ENCODE measurements at places on chromosomes 6 and 20.

DNA sequence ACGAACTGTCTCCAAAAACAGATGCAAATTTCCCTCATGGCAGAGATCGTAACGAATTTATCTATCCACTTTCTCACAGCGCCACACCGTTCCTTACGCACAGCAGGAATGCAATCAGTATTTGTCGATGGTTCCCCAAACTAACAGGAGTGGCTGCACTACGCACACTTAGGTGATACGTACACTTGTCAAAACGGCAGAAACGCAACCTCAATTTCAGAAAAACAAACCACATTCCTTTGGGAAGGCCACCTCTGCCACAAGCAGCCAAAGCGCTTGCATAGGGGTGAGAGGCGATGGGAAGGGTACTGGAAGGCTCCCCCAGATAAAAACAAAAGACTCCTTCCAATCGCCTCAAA is 638 bp downstream of the MDN1 start:
- DNase-seq, result peak; percentile 11

- DNase-seq, result no peak
Measured at GRCh38 chr6:36443471-36444428, 950 bp downstream of the KCTD20 start.

GRCh38 chr6:99362678-99363268 is 13.3 kb upstream of the FAXC start:
- no peak for DNase-seq

DNA sequence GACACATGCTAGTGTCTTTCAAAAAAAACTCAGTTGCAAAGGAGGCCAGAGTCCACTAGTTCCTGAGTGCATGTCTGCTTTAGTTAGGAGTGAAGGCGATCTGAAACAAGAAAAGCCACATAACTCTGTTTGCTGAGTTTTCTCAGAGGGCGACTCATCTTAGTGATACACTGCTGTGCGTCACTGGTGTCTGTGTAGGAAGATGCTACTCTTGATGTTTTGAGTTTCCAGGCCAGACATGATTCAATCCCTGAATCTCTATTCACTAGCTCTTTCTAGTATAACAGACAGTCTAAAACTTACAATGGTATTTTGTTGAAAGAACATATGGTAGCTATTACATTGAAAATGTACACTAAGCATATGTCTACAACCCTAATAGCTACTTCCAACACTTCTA is 60.9 kb downstream of the GFRAL start:
- DNase-seq, result no peak

GRCh38 chr6:37998366-37998765 is 178.8 kb downstream of the ZFAND3 start:
- no peak for DNase-seq

GRCh38 chr6:168989421-168989820 is 264.2 kb downstream of the THBS2 start:
- no peak for DNase-seq

DNA sequence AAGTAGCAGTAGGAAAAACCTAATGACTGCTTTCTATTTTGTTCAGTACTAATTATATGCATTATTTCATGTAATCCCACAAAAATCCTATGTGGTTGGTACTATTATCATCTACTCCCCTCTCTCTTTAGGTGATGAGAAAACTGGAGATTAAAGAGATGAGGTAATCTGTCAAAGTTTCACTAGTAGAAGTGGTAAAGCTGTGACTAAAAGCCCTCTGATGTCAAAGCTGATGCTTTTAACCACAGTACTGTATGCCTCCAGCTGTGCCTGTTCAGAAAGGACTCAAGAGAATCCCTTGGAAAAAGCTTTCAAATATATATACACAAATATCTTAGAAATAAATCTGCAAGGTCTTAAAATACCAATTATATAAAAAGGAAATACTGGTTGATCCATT is 38.0 kb downstream of the PHIP start:
- DNase-seq, result no peak

DNA sequence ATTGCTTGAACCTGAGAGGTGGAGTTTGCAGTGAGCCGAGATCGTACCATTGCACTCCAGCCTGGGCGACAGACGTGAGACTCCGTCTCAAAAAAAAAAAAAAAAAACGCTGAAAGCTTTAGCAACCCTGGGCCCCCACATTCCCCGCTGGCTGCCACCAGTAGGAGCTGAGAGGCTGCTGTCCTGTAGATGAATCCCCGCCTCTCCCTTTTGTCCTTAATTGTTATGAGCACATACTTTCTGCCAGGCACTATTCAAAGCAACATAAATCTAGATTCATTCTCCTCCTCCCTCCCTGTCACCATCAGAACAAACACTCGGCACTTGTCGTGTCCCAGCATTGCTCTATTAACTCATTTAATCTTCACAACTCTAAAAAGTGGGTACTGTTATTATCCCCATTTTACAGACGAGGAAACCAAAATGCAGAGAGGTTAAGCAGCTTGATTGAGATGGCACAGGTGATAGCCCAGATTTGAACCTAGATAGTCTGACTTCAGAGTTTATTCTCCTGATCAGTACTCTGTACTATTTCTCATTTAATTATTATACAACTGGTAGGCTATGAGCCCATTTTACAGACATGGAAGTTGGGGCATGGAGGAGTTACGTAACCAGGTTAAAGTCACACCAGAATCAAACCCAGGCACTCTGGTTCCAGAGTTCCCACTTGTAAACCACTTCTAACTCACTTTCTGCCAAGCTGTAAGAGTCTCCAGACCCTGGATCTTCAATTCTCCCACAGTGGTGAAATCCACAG is 97.4 kb downstream of the EYA2 start:
- no peak for DNase-seq

GRCh38 chr6:142679907-142680700 is 264.9 kb downstream of the HIVEP2 start:
- DNase-seq, result peak; percentile 86

- DNase-seq, result no peak
Measured at GRCh38 chr6:70717038-70717801, 49.5 kb downstream of the SMAP1 start.

DNA sequence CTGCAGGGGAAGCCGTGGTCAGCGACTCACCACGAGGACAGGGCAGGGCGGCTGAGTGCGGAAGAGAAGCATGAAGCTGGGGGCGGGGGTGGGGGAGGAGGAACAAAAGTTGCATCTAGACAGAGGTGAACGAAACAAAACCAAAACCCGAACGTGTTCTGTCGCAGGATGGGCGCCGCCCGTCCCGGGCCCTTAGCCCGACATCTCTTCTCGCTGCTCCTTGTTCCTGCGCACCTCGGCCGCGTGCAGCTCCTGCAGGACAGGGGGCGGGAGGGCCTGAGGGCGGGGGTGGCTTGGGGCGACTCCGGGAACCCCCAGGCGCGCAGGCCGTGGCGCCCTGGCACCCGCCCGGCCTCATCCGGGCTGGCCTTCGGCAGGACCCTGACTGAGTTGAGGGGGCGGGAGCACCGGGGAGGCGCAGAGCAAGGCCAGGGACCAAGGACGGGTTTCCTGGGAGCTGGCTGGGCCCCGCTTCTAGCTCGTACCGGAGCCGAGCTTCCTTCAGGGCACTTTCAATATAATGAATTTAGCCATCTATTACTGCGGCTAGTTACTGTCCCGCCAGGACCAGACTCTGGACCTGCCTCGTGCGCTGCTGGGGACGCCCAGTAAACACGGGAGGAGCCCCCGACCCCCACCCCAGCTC is 12.0 kb downstream of the STMN3 start:
- DNase-seq, result no peak

DNA sequence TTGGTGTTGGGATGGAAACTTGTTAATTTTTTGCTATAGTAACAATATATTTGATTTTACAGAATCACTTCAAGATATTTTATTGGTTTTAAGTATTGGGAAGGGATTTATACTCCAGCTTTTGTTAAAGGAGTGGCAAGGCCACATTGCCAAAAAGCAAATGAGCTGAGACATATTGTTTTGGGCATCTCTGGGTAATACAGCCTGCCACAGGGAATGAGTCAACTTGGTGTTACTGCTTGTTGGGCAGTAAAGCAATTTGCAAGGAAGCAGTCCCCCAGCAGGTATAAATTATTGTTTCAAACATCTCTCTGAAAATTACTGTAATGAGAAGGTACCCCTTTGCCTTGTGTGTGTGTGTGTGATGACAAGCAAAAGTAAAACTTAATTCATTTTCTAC is 868.3 kb upstream of the FLRT3 start:
- DNase-seq, result no peak

DNA sequence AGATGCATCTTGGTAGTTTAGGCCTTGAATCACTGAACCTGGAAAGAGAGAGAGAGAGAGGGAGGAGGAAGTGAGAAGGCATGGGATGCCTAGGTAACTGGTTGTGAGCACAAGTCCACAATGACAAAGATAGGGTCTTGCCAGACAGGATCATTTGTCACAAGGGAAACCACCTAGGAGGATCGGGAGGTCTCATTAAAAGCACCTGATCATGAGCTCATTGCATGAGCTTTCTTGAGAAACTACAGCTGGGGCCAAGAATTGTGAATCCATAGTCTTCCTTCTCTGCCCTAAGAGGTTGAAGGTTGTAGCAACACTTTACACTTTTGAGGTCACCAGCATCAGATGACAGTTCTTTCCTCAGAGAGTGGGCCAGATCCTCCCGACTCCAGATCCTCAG is 195.7 kb downstream of the CD83 start:
- DNase-seq, result no peak

- no peak for DNase-seq
Measured at GRCh38 chr6:105120570-105120969, 59.2 kb downstream of the POPDC3 start.

DNA sequence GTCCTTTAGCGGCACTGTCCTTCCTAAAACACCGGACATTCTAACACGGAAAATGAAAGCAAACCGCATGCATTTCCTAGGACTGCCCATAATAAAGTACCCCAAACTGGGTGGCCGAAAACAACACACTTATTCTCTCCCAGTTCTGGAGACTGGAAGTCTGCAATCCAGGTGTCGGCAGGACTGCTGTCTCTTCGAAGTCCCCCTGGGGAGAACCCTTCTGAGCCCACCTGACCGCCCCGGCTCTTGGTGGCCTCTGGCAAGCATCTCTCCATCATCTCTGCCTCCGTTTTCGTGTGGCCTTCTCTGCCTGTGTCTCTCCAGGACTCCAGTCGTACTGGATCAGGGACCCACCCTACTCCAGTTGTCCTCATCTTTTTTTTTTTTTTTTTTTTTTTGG is 55.4 kb downstream of the SYNJ2 start:
- no peak for DNase-seq

GRCh38 chr6:139742671-139743070 is 368.2 kb upstream of the CITED2 start:
- DNase-seq, result no peak

GRCh38 chr20:41476013-41476441 is 109.4 kb upstream of the EMILIN3 start:
- peak; percentile 81 for DNase-seq

GRCh38 chr6:98927534-98927933 is 20.2 kb downstream of the FBXL4 start:
- no peak for DNase-seq

- no peak for DNase-seq
Measured at GRCh38 chr20:60071965-60072364, 113.7 kb downstream of the CDH26 start.

DNA sequence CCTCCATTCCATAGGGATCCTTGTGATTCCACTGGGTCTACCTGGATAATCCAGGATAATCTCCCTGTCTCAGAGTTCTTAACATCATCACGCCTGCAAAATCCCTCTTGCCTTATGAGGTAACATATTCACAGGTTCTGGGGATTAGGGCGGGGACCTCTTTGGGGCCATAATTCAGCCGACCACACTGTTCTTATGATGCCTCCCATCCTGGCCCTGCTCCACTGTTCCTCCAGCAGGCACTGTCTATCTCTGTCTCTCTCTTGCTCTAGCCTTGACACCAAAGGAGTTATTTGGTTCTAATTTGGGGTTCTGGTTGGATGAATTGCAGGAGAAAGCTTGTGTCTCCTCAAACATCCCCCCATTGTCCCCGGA is 168.1 kb downstream of the NFATC2 start:
- DNase-seq, result no peak

DNA sequence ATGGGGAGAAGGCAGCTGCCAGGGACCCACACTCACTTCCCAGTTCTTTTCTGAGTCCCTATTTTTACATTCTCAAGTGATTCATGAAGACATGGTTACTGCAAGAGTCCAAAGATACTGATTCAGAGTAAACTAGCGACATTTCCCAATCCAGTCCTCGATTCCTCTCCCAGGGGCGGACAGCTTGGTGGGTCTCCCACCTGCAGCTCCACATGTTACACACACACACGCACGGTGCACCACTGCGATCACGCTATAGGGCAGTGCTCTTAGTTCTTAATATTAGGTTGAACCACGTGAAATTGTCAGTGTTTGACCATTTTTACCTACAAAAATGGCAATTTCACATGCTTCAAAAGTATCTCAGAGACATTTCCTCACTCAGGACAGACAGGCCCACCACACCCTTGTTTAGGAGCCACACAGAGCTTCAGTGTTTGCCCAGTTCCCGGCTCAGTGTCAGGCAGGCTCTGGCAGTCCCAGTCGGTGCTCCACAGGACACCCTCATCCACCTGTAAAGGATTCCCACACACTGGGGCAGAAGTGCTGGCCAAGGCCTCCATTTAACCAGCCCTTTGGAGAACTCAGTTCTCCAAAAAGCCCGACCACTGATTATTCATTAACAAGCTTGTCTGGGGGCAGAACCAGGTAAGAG is 51.8 kb downstream of the RRBP1 start:
- DNase-seq, result no peak

DNA sequence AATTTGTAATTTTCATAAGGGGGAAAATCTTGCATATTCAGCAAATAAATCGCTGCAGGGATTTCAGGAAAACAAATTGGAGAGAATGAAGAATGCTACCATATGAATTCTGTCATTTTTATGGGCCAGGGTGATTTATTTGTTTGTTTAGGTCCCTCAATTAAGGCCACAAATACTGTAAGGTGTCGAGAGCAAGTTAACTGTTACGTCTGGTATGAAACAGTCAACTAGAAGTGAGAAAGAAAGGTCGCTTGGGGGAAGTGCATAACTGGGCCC is 166.9 kb upstream of the TSHZ2 start:
- DNase-seq, result no peak

DNA sequence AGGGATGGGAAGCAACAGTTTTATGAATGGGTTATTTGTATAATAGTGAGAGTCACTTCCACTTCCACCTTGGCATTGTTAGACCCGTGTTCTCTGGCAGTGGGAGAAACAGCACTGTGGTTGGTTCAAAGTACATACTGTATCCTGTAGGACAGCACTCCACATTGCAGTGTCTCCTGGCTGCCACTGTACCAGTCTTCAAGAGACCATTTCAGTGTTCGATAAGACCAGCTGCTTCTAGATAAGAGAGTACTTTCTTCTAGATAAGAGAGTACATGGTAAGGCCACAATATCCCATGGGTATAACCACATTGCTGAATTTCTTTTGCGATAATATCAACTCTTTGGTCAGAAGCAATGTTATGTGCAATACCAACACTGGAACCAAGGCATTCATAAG is 28.8 kb downstream of the FITM2 start:
- no peak for DNase-seq

DNA sequence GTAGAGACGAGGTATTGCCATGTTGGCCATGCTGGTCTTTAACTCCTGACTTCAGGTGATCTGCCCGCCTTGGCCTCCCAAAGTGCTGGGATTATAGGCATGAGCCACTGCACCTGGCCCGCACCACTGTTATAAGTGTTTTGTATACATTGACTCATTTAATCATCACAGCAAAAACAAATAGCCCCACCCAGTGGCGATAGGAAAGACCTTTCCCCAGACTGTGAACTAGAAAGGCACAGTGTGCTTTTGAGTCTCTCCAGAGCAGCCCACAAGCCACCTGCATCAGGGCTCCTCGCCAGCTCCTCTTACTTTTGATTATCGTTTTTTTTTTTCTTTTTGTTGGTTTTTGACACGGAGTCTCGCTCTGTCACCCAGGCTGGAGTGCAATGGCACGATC is 27.9 kb upstream of the ZFP64 start:
- DNase-seq, result no peak
